Hematopoietic multipotent progenitor cell treated with erythropoietin and hydrocortisone succinate and interleukin-3 and kit ligand, for 6 days (in vitro differentiated cells): ENCODE measurements at places on chromosomes 1 and 21.

DNA sequence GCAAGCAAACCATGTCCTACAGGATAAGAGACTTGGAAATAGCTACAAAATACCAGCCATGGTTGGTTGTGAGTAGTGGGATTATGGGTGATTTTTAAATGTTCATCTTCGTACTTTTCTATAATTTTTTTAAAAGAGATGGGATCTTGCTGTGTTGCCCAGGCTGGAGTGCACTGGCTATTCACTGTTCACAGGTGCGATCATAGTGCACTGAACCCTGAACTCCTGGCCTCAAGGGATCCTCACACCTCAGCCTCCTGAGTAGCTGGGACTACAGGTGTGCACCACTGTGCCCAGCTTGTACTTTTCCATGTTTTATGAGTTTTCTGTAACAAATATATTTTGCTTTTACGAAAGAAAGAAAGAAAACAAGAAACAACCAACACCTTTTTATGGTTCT, 224.2 kb downstream of the FOXD2 start:
- no peak for DNase-seq

GRCh38 chr1:114353262-114353661, 157.7 kb downstream of the TRIM33 start:
- peak; percentile 28 for DNase-seq

GRCh38 chr1:172402878-172403569, 17.5 kb upstream of the C1orf105 start:
- DNase-seq, result no peak

- DNase-seq, result no peak
Measured at GRCh38 chr1:36464605-36465393, 615 bp upstream of the MRPS15 start.

- peak; percentile 87 for DNase-seq
Measured at GRCh38 chr1:186404454-186405051, 28.9 kb downstream of the ODR4 start.

GRCh38 chr1:36867575-36867974, 166.7 kb downstream of the GRIK3 start:
- no peak for DNase-seq

- no peak for DNase-seq
Measured at GRCh38 chr1:228007801-228008341, 1.1 kb downstream of the WNT3A start.

DNA sequence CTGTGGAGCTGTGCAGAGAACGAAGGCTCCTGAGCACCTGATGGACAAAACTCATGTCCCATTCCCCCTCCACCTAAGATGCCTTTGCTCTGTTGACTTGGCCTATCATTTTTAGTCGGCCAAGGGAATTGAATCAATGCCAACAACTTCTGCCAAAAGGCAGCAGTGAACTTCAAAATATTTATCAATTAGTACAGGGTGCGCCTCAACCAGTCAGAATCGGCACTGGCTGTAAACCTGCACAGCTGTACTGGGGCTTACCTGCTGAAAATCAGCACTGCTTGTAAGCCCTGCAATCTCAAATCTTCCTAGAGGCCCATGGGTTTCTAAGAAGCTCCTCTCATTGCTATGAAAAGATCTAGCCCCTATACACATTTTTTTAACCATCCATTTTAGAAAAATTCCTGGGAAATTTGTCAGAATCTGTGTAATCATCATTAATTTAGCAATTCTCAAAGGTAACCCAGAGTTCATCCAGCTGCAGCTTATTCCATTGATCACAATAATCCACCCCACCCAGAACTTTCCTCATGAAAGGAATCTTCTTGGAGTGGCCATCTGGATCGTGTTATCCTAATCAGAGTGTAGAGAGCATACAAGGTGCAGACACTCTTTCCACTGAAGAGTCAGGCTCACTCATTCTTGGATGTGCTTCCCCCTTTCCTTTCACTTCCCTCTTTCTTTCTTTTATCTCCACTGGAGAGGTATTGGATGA, 40.2 kb downstream of the ADAMTS1 start:
- no peak for DNase-seq

DNA sequence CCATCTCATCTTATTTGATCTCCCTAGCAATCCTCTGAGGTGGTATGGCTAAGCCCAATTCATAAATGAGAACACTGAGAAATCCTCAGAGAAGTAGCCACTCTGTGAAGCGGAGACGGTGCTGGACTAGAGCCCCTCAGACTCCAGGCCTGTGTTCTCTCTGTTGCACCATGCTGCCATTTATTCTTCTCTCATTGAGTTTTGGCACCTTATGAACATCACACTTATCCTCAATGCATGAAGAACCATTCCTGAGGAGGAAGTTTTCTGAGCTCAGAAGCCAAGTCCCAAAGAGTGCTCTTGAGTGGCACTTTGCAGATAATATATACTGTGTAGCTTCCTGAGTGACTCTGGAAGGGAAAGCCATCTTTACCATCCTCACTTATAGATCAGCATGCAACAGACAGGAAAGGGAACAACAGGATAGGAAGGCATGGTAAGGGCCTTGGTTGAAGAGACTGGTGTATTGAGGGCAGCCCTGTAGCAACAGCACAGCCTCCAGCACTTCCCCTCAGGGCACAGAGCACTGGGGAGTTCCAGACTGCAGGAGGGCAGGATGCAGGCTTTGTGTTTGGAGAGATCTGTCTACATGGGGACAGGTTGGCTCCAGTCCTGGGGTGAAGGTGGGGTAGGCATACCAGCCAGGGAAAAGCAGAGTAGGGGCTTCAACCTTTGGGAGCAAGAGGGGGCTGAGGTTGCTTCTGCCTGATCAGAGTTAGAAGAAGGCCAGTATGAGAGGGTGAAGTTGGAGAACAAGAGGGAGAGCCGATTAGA, 1.6 kb upstream of the CRNN start:
- no peak for DNase-seq

- DNase-seq, result no peak
Measured at GRCh38 chr1:8174807-8175206, 143.1 kb upstream of the SLC45A1 start.

GRCh38 chr1:156164125-156164831, 10.9 kb downstream of the SEMA4A start:
- no peak for DNase-seq

- DNase-seq, result peak; percentile 60
Measured at GRCh38 chr1:50268049-50268448, 155.2 kb downstream of the DMRTA2 start.

GRCh38 chr1:231628207-231628876, 1.8 kb downstream of the DISC1 start:
- peak; percentile 26 for DNase-seq

DNA sequence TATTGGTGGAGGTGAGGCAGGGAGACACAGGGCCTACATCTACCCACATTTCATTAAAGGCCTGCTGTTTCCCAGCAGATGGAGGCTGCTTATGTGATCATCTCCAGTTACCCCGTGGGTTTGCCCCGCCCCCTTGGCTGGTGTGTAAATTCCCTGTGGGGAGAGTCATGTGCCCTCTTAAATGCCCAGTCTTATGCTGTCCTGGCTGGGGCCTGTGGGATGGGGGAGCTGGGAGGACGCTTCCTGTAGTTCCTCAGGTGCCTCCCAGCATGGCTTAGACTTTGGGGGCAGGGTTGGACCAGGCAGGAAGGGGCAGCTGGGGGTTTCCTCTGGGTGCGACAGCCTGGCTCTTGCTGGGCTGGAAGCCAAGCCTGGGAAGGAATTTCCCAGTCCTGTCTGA, 15.5 kb upstream of the CITED4 start:
- no peak for DNase-seq

DNA sequence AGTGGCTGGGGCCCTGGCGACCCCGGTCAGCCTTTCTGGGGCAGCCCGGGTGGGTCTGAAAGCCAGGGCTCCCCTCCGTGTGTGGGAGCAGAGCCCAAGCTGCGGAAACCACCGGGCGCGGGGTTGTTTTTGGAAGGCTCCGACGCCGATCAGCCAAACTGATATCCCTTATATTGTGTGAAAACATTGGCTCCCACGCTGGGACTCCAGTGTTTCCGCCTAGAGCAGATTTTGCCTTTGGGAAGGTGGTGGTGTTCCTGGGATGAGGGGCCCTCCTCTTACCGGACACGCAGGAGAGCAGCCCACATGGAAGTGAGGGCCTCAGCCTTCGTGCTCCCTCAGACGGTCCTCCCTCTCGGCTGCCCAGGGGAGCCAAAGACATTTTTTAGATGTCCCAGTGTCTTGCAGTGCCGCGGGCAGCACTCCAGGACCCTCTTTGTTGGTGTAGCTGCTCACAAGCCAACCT, 54.3 kb downstream of the NGF start:
- no peak for DNase-seq

GRCh38 chr1:174953285-174954072, 46.3 kb upstream of the CACYBP start:
- DNase-seq, result no peak

- DNase-seq, result no peak
Measured at GRCh38 chr1:232844791-232845190, 39.6 kb downstream of the MAP10 start.

- DNase-seq, result no peak
Measured at GRCh38 chr1:221419513-221420095, 322.3 kb downstream of the DUSP10 start.

DNA sequence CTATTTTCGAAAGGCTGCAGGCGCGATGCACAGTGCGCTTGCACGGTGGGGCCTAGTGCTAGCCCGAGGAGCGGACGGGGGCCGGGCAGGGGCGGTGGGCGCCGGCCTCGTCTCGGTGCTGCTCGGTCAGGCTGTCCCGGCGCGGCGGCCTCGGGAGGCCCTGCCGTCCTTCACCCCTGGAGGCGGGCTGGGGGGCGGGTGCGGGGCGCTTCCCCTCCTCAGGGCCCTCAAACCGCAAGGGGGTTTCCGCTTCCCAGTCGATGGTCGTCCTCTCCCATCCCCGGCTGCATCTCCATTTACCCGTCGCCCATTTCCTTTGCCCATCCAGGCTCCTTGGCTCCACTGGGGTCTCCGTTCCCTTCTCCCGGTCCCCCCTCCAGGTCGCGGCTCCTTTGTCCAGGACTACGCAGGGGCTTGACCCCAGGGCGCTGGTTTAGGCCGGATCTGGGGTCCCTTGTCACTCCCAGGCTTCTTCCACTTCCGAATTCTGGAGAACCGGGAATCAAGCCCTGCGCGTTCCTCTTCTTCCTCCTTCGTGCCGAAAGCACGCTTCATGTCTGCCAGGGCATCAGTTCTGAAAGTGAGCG, 196.3 kb upstream of the LMO4 start:
- DNase-seq, result no peak

DNA sequence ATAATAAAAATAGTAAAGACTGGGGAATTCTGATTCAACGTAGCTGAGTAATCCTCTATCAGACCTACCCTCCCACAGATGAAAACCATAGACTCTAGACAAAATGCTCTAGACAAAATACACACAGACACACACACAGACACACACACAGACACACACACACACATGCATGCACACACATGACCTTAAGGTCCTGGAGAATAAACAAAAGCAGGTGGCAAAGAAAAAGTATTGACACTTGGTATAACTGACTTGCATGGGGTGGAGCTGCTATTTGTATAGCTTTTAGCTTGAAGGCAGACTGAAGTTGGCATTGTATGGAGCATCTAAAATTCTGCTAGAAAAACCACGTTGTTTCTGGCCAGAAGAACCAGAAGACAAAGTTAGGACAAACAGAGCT, 29.3 kb downstream of the C1orf141 start:
- no peak for DNase-seq

DNA sequence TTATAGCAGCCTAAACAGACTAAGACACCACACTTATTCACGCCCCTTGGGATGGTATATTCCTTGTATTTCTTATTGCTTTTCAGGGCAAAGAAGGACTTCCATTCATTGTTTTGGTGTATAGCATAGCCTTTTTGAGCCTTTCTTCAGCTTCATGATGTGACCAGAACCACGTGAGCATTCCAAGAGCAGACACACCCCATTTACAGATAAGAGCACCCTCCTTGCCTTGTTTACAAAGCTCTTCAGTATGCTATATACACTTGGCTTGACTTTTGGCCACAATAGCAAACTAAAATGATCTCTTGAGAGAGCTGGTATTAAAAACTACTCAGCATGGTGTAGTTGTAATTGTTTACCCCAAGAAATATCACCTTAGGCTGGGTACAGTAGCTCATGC, 78.7 kb downstream of the PIK3R3 start:
- peak; percentile 68 for DNase-seq

DNA sequence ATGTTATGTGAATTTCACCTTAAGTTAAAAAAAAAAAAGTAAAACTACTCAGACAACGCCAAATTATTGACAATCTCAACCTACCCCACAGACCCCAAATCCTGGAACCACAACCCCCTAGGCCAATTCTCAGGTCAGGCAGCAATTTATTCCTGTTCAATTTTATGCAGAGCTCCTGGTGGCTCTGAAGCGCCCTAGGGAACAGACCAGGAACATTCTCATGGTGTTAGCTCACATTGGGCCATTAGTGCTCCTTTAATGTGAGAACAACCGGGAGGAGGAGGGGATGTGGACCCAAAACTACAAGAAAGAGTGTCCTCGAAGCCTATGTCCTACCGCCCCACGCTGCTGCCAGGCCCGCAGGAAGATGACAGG, 403 bp upstream of the PSEN2 start:
- no peak for DNase-seq

DNA sequence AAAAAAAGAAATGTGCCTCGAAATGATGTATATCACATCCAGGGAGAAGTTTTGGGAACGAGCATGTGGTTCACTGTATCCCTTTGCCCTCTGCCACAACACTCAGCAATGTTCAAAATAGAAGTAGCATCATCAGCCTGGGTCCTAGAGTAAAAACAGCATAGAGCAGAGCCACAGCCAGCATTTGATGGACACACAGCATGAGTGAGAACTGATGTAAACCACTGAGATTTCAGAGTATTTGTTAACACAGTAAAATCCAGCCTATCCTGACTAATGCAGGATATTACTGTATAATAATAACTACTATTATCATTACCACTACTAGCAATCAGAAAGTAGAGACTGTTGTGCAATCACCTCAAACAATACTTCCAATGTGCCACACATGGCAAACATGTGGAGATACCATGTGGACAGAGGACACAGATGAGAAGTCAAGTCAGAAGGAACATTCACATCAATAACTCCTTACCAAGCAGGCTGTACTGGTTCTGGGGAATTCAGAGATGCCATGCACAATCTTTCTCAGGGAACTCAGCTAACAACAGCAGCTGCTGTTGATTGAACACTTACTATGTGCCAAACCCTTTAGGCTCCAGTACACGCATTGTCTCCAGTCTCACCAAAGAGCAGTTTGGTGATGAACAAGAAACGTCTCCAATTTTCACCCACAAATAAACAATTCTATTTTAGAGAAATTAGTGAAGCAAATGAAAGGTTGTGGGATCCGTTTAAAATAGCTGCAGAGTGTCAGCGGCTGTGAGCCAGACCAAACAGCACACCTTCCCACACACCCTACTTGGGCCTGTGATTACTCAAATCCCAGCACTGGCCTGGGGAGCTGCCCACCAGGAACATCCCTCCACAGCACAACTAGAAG, 16.6 kb upstream of the GFI1 start:
- DNase-seq, result no peak

DNA sequence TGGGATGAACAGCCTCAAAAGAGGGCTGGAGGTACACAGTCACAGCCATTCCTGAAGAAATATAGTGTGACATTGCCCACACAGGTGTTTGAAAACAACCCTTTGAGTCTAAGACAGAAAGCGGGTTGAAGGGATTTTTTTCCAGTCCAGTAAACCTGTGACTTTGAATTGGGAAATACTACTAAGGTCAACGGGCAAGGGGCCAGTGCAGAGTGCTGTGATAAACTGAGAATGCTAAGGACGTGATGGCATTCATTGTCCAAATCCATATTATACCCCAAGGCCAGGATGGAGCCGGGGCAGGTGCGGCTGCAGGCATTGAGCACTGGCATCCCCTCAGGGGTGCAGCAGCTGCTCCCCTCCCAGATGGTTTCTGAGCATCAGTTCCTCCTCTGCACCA, 36.6 kb downstream of the KIAA0040 start:
- no peak for DNase-seq

- no peak for DNase-seq
Measured at GRCh38 chr1:20322825-20323612, 32.3 kb downstream of the VWA5B1 start.

- DNase-seq, result peak; percentile 35
Measured at GRCh38 chr1:109253803-109254620, 4.7 kb downstream of the CELSR2 start.
